ENCODE measurements at places on chromosomes 13 and 19. TPM values are rescaled to one million over a fixed set of nuclear protein-coding genes. Genes with fewer than 3 reads are reported as not detected.

INSR gene
- total RNA-seq: 17.9 TPM

TEX29 gene
- total RNA-seq: 0.22 TPM

FLT3 gene
- 0.18 TPM for total RNA-seq

CD79A gene
- 0.49 TPM for total RNA-seq

PRTN3 gene
- 0.44 TPM for total RNA-seq

LGALS4 gene
- 0.89 TPM for total RNA-seq

GJB2 gene
- total RNA-seq: 1.3 TPM

CYP4F22 gene
- not detected for total RNA-seq

ZNF100 gene
- total RNA-seq: 11.4 TPM

Data from muscle of leg (tissue), 16 donors.